ENCODE measurements at places on chromosomes 3 and 15.

GRCh38 chr15:52423852-52424251 is 104.8 kb downstream of the MYO5A start:
- no peak for DNase-seq

DNA sequence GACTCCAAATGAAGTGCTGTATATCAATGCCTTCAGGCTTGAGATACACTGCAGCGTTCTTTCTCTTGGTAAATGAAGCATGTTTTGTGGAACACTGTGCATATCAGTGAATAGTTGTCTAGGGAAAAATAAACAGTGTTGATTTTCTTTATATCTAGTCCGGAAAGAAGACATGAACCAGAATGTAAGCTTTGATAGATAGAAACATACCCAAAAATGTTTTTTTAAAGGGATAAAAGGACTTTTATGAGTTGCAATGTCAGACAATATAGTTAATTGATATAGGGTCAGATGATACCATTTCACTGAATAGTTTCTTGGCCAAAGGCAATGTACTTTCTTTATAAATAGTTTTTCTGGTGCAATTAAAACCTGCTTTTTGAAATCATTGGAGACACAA is 1037.8 kb downstream of the OTOL1 start:
- no peak for DNase-seq

GRCh38 chr15:96170979-96171739 is 159.3 kb upstream of the NR2F2 start:
- DNase-seq: no peak

DNA sequence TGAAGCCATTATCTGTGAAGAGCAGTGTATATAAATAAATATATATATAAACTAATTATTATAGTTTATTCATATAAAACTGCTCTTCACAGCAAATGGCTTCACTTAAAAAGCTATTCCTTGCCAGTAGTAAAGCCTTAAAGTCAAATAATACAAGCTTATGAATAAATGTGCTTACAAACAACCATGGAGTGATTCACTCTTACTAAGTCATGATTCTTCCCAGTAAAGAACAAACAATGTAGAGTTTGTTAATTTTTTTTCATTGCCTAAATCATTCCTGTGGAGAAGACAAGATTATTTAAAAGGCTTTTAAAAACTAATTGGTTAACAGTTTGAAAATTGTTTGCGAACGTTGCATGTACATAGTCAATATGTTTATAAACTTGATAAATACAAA is 140.7 kb downstream of the PLCH1 start:
- DNase-seq: no peak

GRCh38 chr3:83065851-83066460 is 1304.5 kb upstream of the GBE1 start:
- DNase-seq: no peak

- DNase-seq: no peak
Measured at GRCh38 chr3:40851836-40852235, 327.1 kb downstream of the ZNF621 start.

DNA sequence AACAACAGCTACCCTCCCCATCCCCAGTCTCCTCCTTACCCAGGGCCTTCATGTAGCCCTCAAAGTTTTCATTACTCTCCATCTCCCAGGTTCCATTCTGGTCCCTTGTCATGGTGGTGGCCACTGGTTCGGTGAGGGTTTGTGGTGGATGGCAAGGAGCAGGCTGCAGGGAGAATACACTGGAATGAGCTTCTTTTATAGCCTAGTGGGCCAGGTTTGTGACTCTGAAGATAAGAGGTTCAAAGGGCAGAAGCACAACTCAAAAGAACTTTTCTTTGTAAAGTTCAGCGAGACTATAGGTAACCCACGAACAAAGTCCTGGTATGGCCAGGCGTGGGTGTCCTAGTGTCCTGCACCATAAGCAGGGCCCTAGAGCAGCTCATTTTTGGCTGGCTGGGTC is at the start of gene RBP2:
RBP2 (minus strand) TSS at position 169 of the 400 bp plus-strand sequence; CDS start at position 112, 57 bp downstream.
- DNase-seq: no peak

DNA sequence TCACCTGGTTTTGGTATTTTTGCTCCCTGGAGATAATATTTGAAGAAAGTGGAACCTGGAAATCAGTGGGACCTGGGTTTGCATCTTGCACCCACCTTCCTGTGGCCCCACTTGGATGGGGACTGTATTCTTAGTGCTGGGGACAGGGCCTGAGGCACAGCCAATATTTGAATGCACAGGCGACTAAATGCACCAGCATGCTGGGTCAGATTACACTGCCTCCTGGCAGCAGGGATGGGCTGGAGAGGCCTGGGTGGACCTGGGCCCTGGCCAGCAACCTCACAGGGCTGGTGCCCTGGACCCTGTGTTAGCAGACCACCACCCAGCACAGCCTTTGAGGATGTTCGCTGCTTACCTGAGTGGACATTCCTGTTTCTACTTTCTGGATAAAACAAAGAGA is 10.5 kb downstream of the ITIH4 start:
- DNase-seq: no peak

DNA sequence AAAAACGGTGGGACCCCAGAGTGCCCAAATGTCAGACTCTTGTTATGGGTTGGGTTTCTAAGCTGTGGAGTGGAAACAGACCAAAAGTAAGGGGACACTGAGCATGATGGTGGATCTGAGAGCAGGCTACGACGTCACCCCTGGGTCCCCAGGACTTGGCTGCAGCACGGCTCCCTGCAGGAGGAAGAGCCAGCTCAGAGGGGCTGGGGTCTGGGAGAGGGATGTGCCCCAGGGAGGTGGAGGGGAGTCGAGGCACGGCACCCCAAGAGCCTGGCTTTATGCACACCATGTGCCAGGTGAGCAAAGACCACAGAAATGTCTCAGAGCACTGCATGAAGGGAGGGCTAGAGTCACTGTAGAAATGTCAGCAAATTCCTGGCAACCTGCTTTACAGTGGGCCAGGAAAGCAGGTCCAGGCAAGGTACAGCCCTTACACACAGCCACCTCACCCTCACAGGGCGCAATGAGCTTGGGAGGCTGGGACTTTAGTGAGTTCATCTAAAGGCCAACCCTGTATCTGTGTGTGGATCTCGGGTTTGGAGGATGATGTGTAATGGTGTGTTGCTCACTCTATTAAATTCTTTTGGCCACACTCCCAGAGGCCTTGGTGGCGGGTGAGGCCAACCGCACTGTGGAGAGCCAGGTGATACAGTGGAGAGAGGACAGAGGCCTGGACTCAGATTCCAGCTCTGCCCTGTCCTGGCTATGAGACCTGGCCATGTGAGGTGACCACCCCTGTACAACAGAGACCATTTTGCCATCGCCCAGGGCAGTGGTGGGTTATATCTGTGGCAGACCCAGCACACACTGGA is 14.1 kb downstream of the CTSH start:
- no peak for DNase-seq

GRCh38 chr15:64236156-64236894 is 73.5 kb upstream of the PPIB start:
- DNase-seq: no peak

DNA sequence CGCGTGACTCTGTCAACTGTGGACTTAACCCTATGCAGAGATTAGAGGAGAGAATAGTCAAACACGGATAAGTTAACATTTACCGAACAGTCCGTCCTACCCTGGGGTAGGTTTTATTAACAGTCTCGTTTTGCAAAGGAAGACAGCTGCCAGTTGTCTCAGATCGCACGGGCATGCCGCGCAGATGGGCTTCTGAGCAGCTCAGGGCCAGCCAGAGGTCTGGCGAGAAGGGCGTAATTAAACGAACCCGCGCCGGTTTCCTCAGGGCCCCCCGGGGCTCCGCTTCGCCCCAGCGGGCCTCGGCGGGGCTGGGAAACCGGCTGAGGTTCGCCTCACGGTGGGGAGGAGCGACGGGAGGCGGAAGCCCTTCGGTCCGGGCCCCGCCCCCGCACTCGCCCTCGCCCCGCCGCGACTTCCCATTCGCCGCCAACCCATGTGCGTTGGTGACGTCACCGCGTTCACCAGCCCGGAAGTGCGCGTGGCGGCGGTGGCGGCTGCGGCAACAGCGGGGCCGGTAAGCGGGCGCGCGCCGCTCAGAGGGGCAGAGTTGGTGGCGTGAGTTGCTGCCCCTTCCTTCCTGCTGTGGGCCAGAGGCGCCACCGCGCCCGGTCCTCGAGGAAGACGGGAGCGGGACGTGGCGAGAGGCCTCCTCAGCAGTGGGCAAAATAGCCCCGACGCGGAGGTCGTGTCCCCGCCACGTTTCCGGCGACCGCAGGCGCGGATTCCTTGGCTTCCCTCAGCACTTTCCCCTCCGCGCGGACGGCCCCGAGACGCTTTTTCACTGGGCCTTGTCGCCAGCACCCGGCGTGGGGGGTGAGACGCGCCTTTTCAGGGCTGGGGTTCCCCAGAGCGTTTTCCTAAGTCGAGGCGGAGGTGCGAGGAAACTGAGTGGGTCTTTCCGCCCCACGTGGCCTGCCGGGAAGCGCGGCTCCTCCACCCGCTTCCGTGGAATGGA is at the start of gene TRNT1:
TRNT1 (plus strand) TSS at position 464 of the 955 bp plus-strand sequence. CDS start 2,101 bp downstream, outside the sequence.
- peak; percentile 87 for DNase-seq

- DNase-seq: no peak
Measured at GRCh38 chr3:71247221-71247957, 336.1 kb downstream of the FOXP1 start.

- DNase-seq: no peak
Measured at GRCh38 chr3:20700714-20701113, 514.7 kb upstream of the SGO1 start.

Measured in AML-193 (cell line).